ENCODE measurements at places on chromosomes 1 and 21.
A peak's percentile ranks its signal among the peaks of the same experiment; 100 is the strongest.

GRCh38 chr1:78155121-78155520, 109.4 kb downstream of the GIPC2 start:
- DNase-seq: no peak

DNA sequence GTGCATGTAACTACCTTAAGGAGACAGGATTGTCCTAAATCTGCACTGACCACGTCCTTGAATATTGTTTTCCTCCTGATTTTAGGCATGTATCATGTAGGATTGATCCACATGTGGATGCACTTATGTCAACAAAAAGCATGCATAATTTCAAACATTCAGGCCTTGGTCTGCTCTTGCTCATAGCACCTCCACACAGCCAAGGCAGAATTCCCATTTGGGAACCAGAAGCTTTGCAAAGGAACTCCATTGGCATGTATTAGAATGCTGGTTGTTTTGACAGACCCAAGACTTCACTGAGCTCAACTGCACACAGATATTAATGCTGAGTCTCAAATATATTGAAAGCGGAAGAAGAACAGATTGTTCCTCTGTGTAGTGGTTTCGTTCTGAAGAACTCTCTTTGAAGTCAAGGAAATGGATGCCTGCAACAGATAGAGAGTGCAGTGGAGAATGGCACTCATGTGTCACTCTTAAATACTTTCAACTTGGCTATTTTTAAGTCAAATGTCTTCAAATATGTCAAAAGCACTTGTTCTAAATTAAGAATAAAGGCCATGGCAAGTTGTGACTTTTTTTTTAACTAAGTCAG, 387.6 kb downstream of the LTN1 start:
- DNase-seq: no peak

DNA sequence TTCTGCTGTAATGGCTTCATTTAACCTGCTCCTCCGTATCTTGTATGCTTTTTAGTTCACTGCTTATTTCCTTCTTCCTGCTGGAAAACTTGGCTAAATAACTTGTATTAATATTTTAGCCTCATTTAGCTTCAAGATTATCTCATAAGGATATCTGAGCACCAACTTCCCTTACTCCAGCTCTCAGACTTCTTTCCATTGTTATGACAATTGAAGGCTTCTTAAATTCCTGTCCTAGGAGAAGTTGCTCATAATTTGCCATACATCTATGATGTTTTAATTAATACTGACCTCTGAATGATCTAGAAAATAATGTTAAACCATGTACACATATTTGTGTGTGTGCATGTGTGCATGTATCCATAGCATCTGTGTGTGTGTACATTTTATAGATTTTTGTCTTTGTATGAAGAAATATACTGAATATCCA, 1524.4 kb upstream of the TPTE start:
- DNase-seq: no peak

GRCh38 chr1:67874501-67875111, 41.3 kb upstream of the GNG12 start:
- no peak for DNase-seq

DNA sequence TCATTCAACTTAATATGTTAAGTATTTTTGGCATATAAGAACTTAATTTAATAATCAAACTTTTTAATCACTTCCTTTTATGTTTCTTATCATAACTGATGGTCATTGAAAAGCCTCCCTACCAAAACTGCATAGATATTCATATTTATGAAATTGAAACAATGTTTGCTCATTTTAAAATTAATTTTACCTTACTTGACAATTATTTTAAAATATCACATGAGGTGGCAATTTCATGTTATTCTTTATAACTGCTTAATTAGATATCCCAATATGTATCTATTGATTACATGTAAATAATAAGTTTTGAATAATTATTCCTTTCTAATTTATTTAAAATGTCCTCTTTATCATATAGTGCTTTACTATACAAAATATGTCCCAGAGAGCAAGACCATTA, 266.1 kb upstream of the NRIP1 start:
- no peak for DNase-seq

- no peak for DNase-seq
Measured at GRCh38 chr1:168683871-168684270, 45.1 kb downstream of the DPT start.

DNA sequence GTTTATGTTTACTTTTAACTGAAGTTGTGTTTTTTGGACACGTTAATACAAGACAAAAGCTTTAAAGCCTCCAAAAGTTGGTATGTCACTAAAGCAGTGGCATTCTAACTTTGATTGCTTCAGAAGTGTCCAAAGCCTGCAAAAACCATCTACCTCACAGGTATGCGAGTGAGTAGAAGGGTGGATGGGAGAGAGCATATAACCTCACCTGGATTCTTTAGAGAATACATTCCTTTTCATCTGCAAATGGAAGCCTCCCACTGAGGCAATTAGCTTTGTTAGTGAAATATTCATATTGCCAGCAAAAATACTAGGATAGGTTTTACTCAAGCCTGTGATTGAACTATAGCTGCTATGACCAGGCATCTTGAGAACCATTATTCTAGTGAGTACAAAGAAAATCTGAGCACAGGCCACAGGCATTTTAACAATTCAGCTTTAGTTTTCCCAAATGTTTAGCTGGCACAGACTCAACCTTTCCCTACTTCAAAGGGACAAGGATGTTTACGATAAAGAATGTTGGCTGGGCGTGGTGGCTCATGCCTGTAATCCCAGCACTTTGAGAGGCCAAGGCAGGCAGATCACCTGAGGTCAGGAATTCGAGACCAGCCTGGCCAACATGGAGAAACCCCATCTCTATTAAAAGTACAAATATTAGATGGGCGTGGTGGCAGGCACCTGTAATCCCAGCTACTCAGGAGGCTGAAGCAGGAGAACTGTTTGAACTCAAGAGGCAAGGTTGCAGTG, 39.7 kb downstream of the MAP3K21 start:
- DNase-seq: no peak

DNA sequence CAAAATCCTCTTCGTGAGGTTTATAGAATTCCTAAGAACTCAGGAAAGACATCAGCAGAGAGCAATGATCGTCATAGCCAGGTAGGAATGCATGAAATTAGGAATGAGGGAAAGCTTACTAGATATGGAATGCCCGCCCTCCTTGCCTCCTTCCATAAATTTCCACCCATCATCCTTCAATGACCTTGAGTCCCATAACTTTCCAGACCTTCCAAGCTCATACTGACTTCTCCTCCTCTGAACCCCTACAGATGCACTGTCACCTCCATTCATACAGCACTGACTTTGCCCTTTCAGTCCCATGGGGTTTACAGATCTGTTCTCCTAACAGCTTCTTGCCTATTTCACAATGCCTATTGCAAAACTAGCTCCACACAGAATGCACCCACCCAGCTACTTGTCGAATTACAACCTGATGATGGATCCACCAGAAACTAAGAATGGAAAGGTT, 23.8 kb upstream of the PPP1R15B start:
- DNase-seq: peak; percentile 43

GRCh38 chr1:26450908-26451307, 18.8 kb downstream of the DHDDS start:
- DNase-seq: no peak

DNA sequence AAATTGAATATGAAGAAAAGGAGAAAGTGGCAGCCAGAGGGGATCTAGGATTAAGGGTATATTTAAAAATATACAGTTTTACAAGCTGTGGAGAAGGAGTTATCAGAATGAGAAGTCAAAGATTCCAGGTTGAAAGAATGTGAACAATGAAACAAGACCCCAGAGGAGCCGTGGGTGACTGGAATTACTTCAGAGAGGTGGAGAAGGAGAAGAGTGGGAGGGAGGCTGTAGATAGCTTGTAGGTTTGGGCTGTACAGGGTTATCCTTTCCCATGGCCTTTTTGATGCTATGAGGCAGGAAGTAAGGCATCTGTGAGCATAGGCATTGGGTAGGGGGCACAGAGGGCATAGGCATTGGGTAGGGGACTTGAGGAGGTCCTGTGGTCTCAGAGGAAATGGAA, 5.2 kb upstream of the S100A11 start:
- no peak for DNase-seq

DNA sequence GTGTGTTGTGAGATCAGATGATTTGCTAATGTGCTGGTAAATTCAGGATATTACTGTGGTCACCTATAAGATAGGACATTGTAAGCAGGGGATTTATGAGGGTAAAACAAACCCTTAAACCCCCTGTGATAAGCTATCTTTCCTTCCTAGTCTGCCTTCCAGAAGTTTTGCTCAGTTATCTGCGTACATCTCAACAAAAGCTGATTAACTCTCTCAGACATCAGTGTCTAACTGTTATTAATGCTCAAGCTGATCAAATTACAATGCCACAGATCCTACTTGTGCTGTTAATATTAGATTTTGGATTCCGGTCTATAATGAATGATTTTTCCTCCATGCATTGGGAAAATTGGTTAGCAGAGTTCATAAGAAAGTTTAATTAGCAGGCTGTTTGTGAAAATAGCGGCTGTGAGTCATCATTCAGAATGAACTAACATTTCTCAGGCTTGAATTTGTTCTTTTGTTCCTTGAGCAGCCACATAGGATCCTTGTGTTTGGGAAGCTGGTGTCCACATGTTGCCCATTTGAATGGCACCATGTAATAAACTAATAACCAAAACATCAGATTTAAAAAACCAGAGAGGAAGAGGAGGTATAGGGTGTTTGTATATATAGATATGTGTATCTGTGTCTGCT, 48.7 kb downstream of the ELAVL4 start:
- DNase-seq: no peak

DNA sequence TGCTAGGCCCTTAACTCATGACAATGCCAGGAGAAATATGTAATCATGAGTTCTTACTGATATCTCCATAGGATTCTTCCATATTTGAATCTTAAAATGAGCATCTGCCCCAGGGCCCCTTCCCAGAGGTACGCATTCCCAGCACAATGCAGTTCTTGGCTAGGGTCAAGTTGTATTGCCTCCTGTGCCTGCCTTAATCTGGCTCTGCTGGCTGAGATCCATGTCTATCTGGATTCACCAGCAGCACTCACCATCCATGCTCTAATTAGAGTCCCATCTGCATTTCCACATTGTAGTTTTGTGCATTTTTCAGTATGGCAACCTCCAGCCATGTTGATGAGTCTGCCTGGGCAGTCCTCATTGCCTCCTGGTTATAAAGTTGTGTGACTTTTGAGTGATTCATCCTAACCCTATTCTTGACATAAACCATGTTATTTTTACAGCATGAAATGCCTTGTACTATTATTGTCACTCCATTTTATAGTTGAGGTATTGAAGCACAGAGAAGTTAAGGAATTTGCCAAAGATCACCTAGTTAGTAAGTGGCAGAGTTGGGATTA, 55.9 kb downstream of the CAMSAP2 start:
- no peak for DNase-seq

- no peak for DNase-seq
Measured at GRCh38 chr1:17011092-17011438, 663 bp downstream of the ATP13A2 start.

- DNase-seq: no peak
Measured at GRCh38 chr21:36852864-36853263, 113.6 kb downstream of the HLCS start.

- DNase-seq: no peak
Measured at GRCh38 chr1:61198554-61198953, 116.2 kb downstream of the NFIA start.

- DNase-seq: no peak
Measured at GRCh38 chr1:221712198-221712684, 29.6 kb downstream of the DUSP10 start.

DNA sequence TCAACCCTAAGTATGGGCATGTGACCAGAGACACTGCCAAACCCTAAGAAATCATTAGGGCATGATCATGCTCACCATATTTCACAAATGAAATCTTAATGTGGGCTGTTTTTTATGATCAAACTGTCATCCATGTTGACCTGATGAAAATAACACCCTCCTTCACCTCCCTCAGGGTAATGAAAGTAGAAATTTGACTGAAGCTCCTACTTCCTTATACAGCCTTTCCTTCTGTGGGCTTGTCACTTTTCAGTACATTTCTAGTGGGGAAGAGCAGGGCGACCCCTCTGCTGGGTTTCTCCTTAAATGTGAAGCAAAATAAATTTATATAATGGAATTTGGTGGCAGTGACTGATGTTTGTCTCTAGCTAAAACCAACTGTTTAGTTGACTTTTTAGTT, 25.9 kb downstream of the IVNS1ABP start:
- no peak for DNase-seq

- DNase-seq: no peak
Measured at GRCh38 chr1:11691302-11691914, at the start of gene DRAXIN. Gene DRAXIN (plus strand): TSS chr1:11691710. CDS start chr1:11706259, 14,549 bp downstream.

GRCh38 chr1:223887747-223888418, 42.1 kb upstream of the TP53BP2 start:
- DNase-seq: no peak

DNA sequence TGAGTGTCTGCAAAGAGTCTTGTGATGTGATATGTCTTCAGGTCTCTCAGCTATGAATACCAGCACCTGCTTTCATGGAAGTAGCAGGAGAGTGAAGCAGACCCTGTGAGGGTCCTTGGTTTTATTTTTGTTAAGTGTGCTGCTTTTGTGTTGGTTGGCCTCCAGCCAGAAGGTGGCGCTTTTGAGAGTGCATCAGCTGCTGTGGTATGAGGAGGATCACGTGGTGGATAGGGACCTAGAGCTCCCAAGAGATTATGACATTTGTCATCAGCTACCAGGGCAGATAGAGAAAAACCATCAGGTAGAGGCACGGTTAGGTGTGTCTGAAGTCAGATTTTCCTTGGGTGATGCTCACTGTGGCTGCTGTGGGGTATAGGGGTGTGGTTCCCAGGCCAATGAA, 1232.1 kb downstream of the MRPL39 start:
- DNase-seq: no peak

DNA sequence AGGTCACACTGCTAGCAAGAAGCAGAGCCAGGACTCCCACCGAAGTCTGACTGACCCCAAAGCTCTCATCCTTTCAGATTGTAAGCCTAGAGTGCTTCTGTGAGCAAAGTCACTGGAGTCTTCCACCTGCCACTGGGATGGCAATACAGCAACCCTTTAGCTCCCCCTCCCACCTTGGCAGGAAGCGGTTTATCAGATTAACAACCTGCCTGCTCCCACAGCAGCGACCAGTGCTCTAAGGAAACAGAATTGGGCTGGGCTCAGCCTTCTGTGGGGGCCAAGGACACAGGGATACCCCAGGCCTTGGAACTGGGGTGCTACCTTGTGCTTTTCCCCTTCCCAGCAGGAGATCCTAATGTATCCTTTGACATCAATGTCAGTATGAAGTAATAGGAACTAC, 76.0 kb downstream of the GFI1 start:
- DNase-seq: no peak

DNA sequence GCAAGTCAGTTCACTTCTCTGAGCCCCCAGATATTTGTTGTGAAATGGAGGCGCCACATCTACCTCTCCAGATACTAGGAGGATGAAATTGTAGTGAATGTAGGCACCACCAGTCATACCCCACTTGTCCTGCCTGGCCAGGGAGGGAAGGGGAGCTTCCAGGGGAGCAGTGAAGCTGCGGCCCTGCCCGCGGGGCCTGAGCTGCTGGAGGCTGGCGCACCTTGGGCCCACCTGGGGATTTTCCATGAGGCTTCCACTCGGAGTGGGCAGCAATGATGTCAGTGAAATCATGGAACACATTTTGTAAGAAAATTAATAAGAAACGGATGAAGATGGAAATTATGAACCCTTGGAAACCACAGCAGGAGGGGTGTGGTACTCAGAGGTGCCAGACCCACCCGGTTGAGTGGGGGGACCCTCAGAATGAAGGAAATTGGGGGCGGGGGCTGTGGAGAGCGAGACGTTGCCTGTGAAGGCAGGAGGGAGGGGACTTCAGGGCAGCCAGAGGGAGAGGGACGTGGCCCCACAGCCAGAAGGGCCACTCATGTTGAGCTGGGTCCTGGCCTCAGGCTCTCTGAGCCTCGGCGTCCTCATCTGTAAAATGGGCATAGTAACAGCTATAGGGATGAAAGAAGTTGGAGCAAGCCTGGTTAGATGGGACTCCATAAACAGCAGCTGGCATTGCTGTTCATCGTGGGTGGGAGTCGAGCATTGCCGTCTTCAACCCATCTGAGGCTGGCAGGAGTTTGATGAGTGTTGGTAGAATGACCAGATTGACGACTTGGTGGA, 101.6 kb downstream of the EPHB2 start:
- DNase-seq: no peak
